NCI-H2081 (cell line): ENCODE measurements at places on chromosomes 16 and 17.

GRCh38 chr17:68599091-68599490 lies 2.1 kb downstream of the FAM20A start:
- no peak for DNase-seq

DNA sequence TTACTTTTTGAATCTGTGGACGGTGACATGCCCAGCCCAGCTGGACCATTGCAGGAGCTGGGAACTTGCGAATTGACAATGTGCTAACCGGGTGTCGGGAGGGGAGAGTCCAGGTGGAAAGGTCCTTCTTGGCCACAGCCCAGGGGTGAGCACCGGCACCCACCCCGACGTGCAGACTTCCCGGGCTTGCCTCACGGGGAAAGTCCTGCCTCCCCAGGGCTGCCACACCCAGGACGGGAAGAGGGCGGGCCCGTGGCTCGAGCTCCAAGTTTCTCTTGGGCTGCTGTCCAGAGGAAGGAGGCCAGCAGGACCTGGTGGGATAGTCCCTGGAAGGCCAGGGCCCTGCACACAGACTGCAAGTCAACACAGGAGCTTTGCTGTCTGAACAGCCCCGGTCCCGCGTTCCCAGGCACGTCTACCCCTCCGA lies 17.7 kb downstream of the CARD14 start:
- DNase-seq, result no peak

- DNase-seq, result no peak
These were observed 200.7 kb downstream of the CCDC182 start for GRCh38 chr17:57544401-57544800.

- DNase-seq, result peak; percentile 68
These were observed 216.4 kb upstream of the CIBAR2 start for GRCh38 chr16:85328676-85329058.

DNA sequence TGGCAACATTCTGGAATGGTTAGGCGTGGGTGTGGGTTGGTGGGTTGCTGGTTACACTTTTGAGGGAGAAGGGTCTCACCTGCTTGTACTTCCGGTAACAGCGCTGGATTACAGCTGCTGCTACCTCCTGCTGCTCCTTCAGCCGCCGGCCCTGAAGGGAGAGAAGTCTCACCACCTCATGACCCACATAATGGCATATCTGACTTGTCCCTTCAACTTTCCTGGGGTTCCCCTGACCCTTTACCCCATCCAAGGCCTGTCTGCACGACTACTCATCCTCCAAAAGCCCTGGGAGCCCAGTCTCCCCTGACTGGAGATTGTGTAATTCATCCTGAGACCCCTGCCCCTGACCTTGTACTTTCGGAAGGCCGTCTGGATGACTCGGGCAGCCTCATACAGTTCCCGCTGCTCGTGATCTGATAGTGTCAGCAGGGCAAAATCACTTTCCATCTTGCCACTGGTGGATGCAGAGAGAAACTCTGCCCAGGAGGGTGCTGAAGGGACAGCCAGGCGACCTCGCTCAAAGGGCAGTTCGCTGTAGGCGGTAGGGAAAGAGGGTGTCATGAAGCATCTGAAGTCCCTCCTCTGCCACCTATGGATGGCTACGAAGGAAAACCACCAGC lies 2.0 kb upstream of the SPAG7 start:
- no peak for DNase-seq

- no peak for DNase-seq
These were observed at the start of gene CD68 for GRCh38 chr17:7579001-7579833. Gene CD68 (plus strand): TSS chr17:7579638. CDS start chr17:7579678, 40 bp downstream.

DNA sequence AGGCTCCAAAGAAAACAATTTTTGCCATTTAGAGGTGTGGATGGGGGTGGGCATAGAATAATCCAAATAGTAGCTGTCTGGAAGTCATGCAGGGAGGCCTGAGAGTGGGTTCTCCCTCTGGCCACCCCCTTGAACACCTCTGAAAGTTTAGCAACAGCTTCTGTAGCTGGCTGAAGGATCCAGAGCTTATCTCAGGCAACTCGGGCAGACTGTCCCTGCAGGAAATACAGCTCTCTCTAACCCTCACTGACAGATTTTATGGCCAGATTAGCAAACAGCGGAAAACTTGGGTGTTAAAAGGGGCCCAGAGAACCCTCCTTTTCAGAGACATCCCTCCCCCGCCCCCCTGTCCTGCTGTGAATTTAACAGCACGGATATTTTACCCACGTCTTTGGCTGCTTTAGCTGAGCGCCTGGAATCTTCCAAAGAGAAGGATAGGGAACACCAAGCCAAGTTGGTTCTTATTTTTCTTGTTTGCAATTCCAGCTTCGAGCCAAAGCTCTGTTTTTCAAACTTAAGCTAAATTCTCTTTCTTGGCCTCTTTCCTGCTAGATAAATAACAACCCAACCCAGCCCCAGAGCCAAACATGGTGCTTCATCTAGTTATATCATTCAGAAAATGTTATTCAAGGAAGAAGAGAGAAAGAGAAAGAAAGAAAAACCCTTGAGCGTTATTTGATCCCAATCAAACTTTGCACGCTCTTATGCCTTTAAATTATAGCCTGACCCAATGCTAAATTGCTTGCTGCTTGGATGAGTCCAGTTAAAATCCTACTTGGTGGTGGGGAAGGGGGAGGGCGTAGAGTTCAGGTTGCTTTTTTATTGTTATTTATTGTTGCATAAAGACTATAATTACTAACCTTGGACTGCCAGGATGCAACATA lies 2.3 kb upstream of the HOXB2 start:
- peak; percentile 95 for DNase-seq

GRCh38 chr16:72142476-72142875 lies 29.5 kb downstream of the PMFBP1 start:
- no peak for DNase-seq

DNA sequence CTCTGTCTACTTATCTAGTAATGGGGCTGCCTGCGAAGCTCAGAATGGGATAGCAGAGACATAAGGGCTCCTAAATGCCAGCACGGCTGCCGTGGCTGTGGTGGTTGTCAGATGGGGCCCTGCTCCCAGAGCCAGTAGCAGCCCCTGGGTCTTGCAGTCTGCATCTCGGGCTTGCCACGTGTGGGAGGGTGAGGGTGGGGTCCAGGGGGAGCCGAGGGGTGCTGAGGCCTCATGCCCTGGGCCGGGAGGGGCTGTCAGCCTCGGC lies 88.8 kb upstream of the GSE1 start:
- DNase-seq, result no peak

DNA sequence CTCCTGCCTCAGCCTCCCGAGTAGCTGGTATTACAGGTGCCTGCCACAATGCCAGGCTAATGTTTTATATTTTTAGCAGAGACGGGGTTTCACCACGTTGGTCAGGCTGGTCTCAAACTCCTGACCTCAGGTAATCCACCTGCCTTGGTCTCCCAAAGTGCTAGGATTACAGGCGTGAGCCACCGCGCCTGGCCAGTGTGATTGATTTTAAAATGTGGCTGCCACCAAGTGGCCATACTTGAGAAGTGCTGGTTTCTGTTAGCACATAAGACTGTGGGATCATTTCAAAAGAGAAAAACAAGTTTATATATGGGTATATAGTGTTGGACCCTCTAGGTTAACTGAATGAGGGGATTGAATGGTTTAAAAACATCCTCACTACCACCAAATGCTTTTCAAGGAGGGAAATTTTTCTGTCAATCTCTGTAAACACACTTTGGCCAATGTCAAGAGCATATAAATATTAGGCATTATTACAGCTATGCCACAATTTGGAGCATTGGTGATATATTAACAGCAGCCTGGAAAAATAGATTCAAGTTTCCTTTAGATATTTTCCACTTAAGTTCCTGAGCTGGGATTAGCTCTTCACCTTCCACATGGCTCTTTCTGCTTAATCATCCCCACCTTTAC lies 13.5 kb upstream of the DHRS13 start:
- no peak for DNase-seq

- DNase-seq, result no peak
These were observed 17.0 kb downstream of the BCL7C start for GRCh38 chr16:30876867-30877266.

DNA sequence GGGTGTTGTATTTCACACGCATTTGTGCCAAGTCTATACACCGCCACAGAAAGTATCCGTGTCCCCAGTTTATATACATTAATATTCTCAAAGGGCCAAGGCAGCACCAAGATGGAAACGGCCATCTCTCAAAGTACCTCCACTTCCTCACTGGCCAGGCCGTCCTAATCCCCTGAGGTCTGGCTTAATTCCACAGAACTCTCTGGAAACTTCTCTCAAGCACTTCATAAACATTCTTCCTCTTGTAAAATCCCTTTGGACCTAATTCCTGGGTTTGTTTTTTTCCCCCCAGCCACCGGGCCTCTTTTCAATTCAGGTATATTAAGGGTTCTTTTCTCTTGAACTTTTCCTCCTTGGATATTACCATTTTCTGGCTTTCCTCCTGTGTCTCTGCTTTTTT lies 5.1 kb upstream of the ERN1 start:
- no peak for DNase-seq

- DNase-seq, result no peak
These were observed 110.2 kb upstream of the CPHXL start for GRCh38 chr16:75836347-75837010.

GRCh38 chr17:18921912-18922451 lies 30.0 kb upstream of the SLC5A10 start:
- DNase-seq, result no peak

DNA sequence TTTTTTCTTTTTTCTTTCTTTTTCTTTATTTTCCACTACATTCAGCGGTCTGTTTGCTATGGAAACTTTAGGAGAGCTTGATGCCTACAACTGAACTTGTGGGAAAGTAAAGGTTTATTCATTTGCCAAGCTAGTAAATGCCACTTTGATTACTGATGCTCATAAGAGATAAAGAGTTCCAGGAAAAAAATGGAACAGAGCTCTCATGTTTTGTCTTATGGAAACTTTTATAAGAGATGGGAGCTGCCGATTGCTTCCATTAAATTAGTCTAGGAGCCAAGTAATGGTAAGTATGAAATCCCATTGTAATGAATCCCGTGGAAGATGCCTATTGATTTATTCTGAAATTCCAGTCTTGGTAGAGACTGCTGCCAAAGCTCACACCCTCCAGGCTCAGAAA lies 7.1 kb downstream of the ANKFN1 start:
- DNase-seq, result no peak

- DNase-seq, result no peak
These were observed 30.4 kb downstream of the SOCS3 start for GRCh38 chr17:78329263-78330059.

- DNase-seq, result no peak
These were observed 52.0 kb downstream of the MRM1 start for GRCh38 chr17:36653374-36653773.

DNA sequence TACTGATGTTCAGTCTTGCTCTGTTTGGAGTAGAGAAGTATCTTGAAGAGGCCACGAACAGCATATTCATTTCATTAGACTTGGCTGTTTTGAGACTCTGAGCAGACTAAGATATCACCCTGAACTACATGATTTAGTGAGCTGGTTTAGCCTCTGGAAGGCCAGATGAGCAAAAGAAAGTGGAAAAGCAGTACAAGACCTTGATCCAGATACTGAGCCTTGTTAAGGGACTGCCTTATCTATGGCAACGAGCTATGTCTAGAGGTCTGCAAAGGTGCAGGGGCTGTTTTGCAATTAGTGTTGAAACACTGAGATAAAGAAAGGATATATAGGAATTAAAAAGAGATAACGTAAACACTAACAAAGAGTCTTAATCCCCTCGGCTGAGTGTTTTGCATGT lies 231.4 kb downstream of the IRX3 start:
- DNase-seq, result no peak

- no peak for DNase-seq
These were observed 132.8 kb downstream of the LAT start for GRCh38 chr16:29117631-29118030.

- DNase-seq, result no peak
These were observed 464.4 kb downstream of the CDH11 start for GRCh38 chr16:64657316-64658011.

DNA sequence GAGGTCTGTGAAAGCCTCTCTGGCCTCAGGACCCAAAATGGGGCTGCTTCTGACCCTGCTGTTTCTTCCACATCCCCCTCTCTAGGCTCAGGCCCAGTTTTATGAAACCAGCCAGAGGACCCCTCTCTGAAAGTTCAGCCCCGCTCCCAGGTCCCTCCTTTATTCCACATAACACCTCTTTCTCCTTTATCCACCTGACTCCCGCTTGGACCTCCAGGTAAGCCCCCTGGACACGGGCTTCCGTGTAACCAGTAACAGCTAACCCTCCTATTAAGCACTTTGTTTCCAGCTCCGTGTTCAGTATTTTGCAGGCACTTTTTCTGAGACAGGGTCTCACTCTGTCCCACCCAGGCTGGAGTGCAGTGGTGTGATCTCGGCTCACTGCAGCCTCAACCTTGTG lies 37.4 kb downstream of the PSME3IP1 start:
- no peak for DNase-seq

- no peak for DNase-seq
These were observed 41.0 kb downstream of the STAT5A start for GRCh38 chr17:42329025-42329976.

GRCh38 chr17:4033751-4034251 lies 69.6 kb upstream of the ATP2A3 start:
- DNase-seq, result no peak

DNA sequence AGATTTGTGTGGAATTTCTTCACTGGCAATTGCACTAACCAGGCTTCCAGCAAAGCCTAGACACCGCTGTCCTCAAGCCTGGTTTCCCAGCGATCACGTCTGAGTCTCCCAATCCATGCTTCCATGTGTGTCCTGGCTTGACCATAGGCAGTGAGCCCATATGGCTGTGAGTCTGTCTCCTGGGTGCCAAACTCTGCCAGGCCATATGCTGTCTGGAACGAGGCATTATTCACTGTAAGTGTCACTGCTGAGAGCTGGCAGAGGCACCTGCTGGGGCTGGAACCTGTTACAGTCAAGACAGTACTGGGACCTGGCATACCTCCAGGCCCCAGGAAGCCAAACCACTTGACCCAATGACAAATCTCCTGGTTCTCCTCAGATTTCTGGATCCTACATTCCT lies 60.4 kb downstream of the HS3ST2 start:
- no peak for DNase-seq

- no peak for DNase-seq
These were observed 22.0 kb downstream of the TMEM132E start for GRCh38 chr17:34601416-34601815.

DNA sequence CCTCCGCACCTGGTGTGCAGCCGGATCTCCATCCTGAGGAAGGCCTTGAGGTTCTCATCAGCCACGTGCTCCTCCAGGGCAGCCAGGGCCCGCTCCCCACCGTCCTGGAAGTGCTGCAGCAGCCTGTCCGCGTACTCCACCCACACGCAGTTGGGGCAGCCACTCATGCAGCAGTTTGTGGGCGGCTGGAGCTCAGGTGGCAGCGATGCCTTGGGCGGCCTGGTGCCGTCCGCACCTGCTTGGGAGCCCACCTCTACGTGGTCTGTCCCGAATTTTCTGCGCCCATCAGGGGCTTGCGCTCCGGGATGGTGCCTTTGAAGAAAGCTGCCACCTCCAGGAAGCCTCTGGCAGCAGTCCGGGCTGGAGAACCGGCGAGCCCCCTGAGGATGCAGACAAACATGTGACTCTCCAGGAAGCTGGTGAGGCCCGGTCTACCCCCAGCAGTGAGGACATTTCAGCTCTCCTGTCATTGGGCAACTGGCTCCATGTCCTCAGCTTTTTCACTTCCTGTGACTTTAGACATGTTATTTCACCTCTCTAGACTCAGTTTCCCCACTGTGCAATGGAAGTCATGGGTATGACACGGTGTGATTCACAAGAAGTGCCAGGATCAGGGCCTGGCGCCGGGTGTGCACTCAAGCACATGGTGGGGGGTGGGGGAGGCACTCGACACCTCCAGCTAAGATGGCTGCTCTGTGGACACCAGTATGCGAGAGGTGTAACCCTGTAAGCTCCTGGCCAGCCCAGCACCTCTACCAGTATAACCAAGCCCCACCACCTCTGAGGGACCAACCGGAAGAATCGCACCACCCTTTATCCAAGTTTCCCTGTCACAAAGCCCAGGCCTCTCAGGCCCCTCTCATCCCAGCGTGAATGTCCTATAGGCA lies 957 bp downstream of the OXLD1 start:
- peak; percentile 70 for DNase-seq
